ENCODE measurements at places on chromosomes 4 and X. TPM values are rescaled to one million over a fixed set of nuclear protein-coding genes. Genes with fewer than 3 reads are reported as not detected.

ZNF732 gene
- 0.37 TPM for polyA plus RNA-seq

- no peak overlapping the region for H3K27ac ChIP-seq
- no peak overlapping the region for H3K4me3 ChIP-seq
- DNase-seq = no peak
- no peaks in the 10 kb centered on the region for H3K27me3 ChIP-seq
- H3K36me3 ChIP-seq = no peaks in the 10 kb centered on the region
Observed at GRCh38 chrX:153551135-153551534, 33.7 kb downstream of the ATP2B3 start.

- no peaks in the 10 kb centered on the region for H3K36me3 ChIP-seq
- no peaks in the 10 kb centered on the region for H3K27me3 ChIP-seq
- peak overlapping the region; percentile 58 for H3K27ac ChIP-seq
- peaks cover 2% of the 10 kb centered on the region for H3K4me1 ChIP-seq
- H3K4me3 ChIP-seq = peak overlapping the region; percentile 39
Observed at GRCh38 chrX:132957211-132958090, 978 bp downstream of the HS6ST2 start.

GRCh38 chr4:62709618-62710252, 1509.6 kb downstream of the ADGRL3 start:
- DNase-seq = no peak
- H3K4me1 ChIP-seq = no peaks in the 10 kb centered on the region
- H3K27me3 ChIP-seq = peaks cover 2% of the 10 kb centered on the region

TMSB4X gene
- polyA plus RNA-seq = 5,006 TPM

GRCh38 chr4:120699354-120699753, 223.2 kb downstream of the PRDM5 start:
- no peaks in the 10 kb centered on the region for H3K36me3 ChIP-seq
- no peak overlapping the region for H3K4me3 ChIP-seq
- no peak overlapping the region for H3K27ac ChIP-seq
- peaks cover 1% of the 10 kb centered on the region for H3K4me1 ChIP-seq
- DNase-seq = no peak

GRCh38 chrX:15465347-15465746, 27.8 kb downstream of the PIR start:
- DNase-seq = no peak
- no peak overlapping the region for H3K4me3 ChIP-seq

GRCh38 chr4:84967243-84967690, 777 bp upstream of the WDFY3 start:
- H3K36me3 ChIP-seq = no peaks in the 10 kb centered on the region
- no peak for DNase-seq
- peak overlapping the region; percentile 97 for H3K27ac ChIP-seq
- H3K27me3 ChIP-seq = no peaks in the 10 kb centered on the region
- peak overlapping the region; percentile 90 for H3K4me3 ChIP-seq

- H3K4me3 ChIP-seq = no peak overlapping the region
- H3K4me1 ChIP-seq = no peaks in the 10 kb centered on the region
- H3K27me3 ChIP-seq = no peaks in the 10 kb centered on the region
- H3K27ac ChIP-seq = no peak overlapping the region
- H3K36me3 ChIP-seq = no peaks in the 10 kb centered on the region
- DNase-seq = no peak
Observed at GRCh38 chr4:11543706-11544105, 115.0 kb upstream of the HS3ST1 start.

DNA sequence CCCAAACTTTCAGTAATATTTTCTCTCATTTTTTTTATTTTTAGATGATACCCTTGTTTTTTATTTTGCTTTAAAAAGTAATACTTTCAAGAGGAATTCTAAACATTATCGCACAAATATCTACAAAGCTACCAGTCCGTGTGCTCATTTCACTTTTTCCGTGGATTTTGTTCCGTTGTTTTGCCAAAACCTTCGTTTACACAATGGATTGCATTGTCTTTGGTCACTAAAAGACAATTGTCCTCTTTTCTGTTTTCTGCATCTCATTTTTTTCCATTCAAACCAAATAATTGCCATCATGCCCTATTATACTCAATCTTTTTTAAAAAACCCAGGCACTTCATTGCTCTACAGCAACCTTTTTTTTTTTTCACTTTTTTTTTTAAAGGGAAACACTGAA, 214.9 kb downstream of the CXXC4 start:
- no peaks in the 10 kb centered on the region for H3K4me1 ChIP-seq
- no peaks in the 10 kb centered on the region for H3K27me3 ChIP-seq
- no peak for DNase-seq
- no peak overlapping the region for H3K4me3 ChIP-seq

CTAG1B gene
- 0.15 TPM for polyA plus RNA-seq

DNA sequence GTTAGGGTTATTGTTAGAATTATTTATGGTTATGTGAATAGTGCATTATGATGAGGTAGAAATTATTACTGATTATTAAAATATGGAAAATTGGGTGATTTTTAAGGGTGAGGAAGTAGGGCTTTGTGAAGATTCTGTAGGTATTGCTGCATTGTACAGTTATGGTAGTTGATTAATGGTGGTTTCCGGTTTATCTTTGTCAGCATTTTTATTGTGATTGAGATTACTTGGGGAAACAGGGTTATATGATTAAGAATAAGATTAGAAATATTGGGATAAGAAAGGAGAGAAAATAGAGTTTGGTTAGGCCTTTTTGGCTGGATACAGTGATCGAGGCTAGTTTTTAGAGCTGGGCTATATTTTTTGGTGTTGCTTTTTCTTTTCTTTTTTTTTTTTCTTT, 8.6 kb upstream of the IGBP1 start:
- H3K36me3 ChIP-seq = no peaks in the 10 kb centered on the region
- H3K27me3 ChIP-seq = no peaks in the 10 kb centered on the region
- no peaks in the 10 kb centered on the region for H3K4me1 ChIP-seq

GRCh38 chrX:41313419-41313818, 20.5 kb upstream of the DDX3X start:
- no peak for DNase-seq
- H3K27me3 ChIP-seq = no peaks in the 10 kb centered on the region
- no peaks in the 10 kb centered on the region for H3K4me1 ChIP-seq
- H3K36me3 ChIP-seq = no peaks in the 10 kb centered on the region
- no peak overlapping the region for H3K4me3 ChIP-seq
- no peak overlapping the region for H3K27ac ChIP-seq

GRCh38 chr4:23476515-23477090, 413.2 kb downstream of the PPARGC1A start:
- H3K27me3 ChIP-seq = no peaks in the 10 kb centered on the region
- no peaks in the 10 kb centered on the region for H3K4me1 ChIP-seq
- DNase-seq = no peak
- H3K36me3 ChIP-seq = no peaks in the 10 kb centered on the region
- H3K4me3 ChIP-seq = no peak overlapping the region

DNA sequence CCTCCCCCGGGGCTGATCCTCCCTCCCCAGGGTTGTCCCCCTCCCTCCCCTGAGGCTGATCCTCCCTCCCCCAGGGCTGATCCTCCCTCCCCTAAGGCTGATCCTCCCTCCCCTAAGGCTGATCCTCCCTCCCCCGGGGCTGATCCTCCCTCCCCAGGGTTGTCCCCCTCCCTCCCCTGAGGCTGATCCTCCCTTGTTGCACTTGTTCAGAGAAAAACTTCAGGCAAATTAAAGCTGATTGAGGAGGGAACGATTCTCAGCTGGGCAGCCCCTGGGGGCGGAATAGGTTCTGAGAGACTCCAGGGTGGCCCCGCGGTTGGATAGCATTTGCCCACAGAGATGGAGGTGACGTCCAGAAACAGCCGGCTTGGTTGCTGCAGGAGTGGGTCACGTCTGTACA, 110.7 kb upstream of the ADRA2C start:
- no peaks in the 10 kb centered on the region for H3K4me1 ChIP-seq
- H3K27me3 ChIP-seq = no peaks in the 10 kb centered on the region
- no peaks in the 10 kb centered on the region for H3K36me3 ChIP-seq
- H3K4me3 ChIP-seq = no peak overlapping the region
- DNase-seq = no peak

GRCh38 chrX:31499109-31499508, 427.3 kb upstream of the FTHL17 start:
- no peak for DNase-seq
- no peak overlapping the region for H3K4me3 ChIP-seq
- H3K4me1 ChIP-seq = no peaks in the 10 kb centered on the region

ARR3 gene
- polyA plus RNA-seq = not detected

- no peaks in the 10 kb centered on the region for H3K4me1 ChIP-seq
- peak overlapping the region; percentile 93 for H3K27ac ChIP-seq
- peak overlapping the region; percentile 20 for H3K4me3 ChIP-seq
Observed at GRCh38 chrX:25004485-25005032, 11.2 kb downstream of the ARX start.

DNA sequence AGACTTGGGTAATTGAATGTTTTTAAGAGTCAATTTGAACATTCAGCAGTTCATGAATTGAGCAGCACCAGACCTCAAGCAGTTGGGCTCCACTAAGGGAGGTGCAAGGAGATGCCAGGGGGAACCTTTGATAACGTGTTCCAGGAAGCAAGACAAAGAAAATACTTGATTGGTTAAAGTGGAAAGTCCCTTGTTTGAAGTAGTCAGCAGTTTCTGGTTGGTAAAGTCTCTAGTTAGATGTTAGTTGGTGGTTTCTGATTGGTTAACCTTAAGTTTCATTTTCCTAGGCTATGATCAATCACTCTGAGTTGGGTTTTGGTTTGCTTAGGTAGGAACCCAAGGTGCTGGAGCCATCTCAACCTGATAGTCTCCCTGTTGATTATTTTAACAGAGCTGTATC, 4.0 kb downstream of the HERC6 start:
- H3K4me3 ChIP-seq = no peak overlapping the region
- DNase-seq = no peak
- no peak overlapping the region for H3K27ac ChIP-seq
- no peaks in the 10 kb centered on the region for H3K27me3 ChIP-seq

All from ovary (tissue), 10 donors.